ENCODE measurements at places on chromosomes 5 and 9.

DNA sequence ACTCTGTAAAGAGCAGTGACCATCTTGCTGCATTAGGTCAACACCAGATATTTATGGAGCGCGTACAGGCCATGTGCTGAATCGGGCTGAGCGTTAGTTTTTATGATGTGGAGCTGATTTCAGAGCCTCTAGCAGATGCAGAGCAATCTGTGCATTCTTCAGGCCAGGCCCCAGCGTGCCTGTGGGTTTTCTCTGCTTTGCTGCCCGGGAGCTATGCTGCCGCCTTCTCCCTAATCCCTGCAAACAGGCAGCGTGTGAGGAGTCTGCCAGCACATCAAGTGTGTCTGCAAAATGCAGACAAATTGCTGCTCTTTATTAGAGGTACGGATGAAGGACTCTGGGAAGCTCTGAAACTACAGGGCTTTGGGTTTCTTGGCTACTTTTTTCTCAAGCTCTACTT is 170.0 kb downstream of the NTRK2 start:
- DNase-seq, result peak; percentile 17

GRCh38 chr9:105206821-105207699 is 37.4 kb upstream of the SLC44A1 start:
- peak; percentile 42 for DNase-seq

GRCh38 chr5:36481454-36482120 is 124.8 kb upstream of the SLC1A3 start:
- no peak for DNase-seq

DNA sequence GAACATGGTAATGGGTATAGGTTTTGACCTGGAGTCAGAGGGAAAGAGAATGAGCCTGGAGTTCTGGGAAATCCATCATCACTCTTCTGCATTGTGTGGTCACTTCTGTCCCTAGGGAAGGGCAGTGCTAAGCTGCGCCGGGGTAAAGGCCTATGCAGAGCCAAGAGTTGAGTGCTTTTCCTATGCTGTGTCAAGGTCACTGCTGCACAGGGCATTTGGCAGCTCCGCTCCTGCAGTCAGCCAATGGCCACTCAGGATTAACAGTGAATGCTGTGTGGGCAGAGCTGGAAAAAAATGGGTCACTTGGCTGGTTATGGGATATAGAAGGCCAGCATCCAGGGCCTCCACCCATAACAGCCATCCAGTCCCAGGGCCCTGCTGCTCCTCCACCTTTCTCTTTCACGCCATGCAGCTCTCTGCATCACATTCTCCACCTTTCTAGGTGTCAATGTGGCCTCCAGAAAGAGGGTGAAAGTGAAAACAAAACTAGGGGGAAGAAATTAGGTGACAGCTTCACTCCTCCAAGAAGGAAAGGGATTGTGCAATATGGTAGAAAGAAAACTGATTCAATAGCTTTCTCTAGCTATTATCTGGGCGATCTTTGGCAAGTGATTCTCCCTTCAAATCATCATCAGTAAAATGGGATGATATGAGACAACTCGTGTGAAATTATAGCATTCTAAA is 279.3 kb upstream of the ANKRD55 start:
- no peak for DNase-seq

GRCh38 chr5:34930462-34930844 is 1.1 kb downstream of the DNAJC21 start:
- DNase-seq, result no peak

- no peak for DNase-seq
These were observed 56.7 kb upstream of the HTR1A start for GRCh38 chr5:64018966-64019365.

GRCh38 chr9:91604451-91605179 is 181.0 kb upstream of the NFIL3 start:
- no peak for DNase-seq

DNA sequence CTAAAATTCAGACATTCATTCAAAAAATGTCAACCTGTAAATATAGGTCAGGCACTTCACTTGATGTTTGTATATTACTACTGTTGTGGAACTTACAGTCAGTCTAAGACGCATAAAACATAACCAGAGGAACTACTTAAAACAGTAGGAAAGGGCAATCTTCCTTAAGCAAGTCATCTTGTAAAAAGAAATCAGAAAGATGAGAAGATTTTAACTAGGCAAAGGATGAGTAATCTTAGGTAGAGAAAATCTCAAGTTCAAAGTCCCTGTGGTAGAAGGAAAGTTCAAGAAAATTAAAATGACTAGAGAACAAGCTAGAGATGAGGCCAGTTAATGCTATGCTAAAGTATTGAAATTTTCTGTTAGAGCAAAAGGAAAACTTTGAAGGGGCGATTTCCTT is 152.4 kb downstream of the RAPGEF6 start:
- no peak for DNase-seq

GRCh38 chr9:110742741-110743371 is 74.3 kb downstream of the MUSK start:
- DNase-seq, result peak; percentile 42

DNA sequence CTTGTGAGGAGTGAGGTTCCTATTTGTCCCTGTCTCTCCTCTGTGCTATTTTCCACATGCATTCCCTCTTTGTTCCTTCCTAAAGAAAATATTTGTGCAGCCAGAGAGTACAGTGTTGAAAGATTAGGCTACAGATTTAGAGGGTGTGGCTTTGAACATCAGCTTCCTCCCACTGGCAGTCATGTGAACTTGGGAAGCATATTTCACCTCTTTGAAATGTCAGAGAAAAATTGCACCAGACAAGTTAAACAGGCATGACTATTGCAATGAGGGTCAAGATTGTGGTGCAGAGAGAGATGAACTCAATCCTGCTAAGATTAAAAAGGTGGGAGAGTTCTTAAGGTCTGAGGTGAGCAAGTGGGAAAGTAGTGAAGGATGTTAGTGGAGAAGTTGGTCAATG is 641.0 kb downstream of the DNAH5 start:
- no peak for DNase-seq

DNA sequence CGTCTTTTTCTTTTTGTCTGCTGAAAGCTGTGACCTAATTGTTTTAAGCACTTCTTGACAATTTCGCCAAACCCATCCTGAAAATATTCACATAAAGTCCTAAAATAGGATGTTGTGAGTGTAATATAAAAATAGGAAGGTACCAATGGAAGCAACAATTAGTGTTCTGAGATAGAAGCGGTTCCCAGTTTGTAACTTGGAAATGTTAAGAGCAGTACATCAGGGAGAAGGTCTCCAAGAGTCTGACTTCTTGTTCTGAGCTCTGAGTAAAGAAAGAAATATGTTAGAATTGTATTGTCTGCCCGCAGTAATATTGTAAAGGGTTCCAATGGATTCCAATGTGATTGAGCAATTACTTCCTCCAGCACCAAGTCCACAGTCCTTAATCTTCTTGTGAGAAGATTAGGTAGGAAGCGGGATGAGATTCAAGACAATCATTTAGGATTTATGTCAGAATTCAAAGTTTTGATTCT is 3.9 kb downstream of the VCAN start:
- DNase-seq, result peak; percentile 75

DNA sequence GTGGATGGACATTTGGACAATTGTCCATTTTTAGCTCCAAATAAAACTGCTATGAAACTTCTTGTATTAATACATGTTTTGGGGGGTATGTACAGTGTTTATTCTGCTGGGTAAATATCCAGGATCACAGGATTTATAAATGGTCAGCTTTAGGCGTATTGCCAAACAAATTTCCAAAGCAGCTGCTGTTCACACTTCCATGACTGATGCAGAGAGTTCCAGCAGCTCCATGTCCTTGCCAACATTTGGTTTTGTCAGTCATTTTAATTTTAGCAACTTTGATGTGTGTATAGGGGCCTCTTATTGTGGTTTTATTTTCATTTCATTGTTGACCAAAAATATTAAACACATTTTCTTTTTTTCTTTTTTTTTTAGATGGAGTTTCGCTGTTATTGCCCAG is 9.8 kb upstream of the SUSD1 start:
- DNase-seq, result no peak

GRCh38 chr9:95684516-95684915 is 167.7 kb upstream of the PTCH1 start:
- DNase-seq, result no peak

- DNase-seq, result peak; percentile 99
These were observed 71.8 kb upstream of the CD180 start for GRCh38 chr5:67268231-67269021.

- peak; percentile 77 for DNase-seq
These were observed 49.7 kb upstream of the LHFPL2 start for GRCh38 chr5:78698191-78698791.

Measured in fibroblast of the conjunctiva (primary cell).